ENCODE measurements at places on chromosomes 2 and 18.

DNA sequence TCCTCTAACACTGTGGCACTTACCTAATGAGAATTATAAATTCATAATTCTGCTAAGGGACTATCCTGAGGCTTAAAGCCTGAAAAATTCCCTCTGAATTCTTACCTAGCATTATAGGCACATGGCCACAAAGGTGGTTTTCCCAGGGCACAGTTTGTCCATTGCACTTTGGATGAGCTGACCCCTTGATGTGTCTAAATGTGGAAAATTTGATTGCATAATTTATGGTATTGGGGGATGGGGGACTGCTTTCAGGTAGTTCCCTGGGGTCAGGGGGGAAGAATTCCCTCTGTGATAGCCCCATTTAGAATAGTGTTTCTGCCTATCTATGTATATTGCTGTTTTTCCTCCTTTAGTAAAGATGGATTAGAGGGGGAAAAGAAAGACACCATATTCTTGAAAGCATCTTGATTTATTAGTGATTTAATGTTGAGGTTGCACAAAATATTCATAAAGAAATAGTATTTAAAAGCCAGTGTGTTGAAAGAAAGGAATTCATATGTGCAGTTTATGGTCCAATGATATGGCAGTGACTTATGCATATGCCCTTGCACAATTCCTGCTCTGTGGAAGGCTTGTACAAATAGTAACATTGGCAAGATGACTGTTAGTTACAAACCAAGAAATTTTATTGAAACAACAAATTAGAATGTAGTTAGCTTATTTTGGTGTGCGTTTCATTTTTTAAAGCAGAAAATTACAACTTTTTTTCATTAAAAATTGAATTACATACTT, 8.7 kb upstream of the HTR2B start:
- no peak for DNase-seq

DNA sequence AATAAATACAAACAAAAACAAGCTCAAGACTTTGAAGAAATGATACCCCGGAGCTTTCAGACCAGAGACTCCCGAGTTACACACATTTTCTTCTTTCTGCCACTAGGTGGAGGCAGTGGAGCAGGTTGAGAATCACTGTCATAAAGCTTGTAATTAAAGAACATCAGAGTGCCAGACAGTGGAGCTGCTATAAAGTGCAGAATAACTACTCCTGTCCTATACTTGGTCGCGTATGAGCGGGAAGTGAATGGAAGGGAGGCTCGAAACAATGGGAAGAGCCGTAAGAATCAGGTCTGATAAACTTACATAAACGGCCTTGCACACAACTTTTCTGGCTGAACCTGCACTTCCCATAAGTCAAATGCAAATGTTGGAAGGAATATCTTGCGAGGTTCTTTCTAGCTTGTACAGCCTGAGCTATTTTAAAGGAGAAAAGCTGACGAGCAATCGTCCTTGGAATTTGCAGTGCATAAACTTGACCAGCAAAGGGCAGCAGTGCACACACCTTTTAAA, 189.0 kb downstream of the RPIA start:
- peak; percentile 8 for DNase-seq

- DNase-seq: peak; percentile 28
These were observed 158.4 kb downstream of the BCL2 start for GRCh38 chr18:63161032-63161760.

GRCh38 chr2:88196490-88197087, 26.4 kb downstream of the THNSL2 start:
- DNase-seq: no peak

- no peak for DNase-seq
These were observed 1.8 kb upstream of the SF3B6 start for GRCh38 chr2:24077879-24078278.

DNA sequence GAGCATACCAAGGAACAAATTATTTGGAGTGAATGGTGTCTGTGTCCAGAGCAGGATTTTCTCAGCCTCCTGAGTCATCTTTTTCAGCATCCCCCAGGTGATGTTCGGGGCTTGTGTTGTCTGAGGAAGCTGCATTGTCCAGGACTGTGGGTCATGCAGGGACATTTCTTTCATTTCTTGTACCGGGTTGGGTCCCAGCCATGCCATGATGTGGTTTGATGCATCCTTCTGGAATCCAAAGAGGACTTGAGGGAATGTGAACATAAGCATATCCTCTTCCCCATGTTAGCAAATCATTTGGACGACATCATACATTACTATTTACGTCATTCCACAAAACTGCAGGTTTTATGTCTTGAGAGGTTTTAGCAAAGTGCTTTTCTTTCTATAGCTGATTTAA, 797.8 kb downstream of the CCDC85A start:
- no peak for DNase-seq

- no peak for DNase-seq
These were observed 823 bp upstream of the GORASP2 start for GRCh38 chr2:170928036-170928823.

DNA sequence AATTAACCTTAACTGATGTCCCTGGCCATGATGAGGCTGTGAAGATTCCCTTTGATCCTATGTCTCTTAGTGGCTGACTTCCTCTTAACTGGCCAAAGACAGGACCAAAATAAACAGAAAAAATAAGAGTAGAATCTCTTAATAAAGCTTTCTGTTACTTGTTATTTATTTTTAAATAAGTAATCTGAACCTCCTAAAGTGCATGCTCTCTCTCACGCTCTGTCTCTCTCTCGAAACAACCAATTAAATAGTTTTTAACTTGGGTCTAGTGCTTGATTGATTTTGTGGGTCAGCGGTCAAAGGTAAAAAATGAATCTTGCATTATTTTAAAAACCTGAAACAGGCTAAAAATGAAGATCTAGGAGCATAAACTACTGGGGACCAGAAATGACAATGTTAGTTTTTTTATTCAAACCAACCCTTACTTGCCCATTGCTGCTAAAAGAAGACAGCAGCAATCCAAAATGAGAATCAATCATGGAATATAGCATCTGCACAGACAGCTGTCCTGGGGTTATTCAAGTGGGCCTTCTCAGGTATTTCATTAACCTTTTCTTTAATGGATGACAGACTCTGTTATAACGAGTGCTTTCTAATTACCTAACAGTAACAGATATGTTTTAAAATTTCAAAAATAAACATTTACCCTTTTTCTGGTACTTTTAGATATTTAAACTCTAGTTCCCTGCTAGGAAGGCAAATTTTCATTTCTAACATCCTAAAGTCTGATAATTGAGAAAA, 11.2 kb downstream of the GAREM1 start:
- DNase-seq: no peak

DNA sequence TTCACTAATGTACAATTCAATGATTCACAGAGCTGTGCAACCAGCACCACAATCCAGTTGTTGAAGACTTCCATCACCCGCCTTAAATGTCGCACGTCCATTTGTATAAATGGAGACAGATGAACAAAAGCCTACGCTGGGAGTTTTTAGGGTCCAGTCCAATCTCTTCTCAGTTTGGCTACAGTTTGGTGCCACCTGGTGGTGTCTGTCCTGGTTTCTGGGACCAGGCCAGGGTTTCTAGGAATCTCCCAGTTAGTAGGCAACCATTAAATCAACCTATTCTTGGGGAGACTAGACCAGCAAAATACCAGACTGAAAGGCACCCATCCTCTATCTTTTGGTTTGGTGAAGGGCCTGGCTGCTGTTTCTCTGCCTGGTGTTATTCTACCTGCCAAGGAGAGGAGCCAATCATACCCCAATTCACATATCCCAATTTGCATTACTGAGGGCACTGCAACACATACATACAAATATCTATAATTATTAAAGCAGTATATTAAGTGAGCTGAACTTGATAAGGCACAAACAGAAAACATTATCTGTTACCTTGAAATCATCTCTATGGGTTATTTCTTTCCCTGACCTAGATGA, 3.2 kb upstream of the DDX1 start:
- DNase-seq: no peak

- no peak for DNase-seq
These were observed 20.4 kb downstream of the MROH2A start for GRCh38 chr2:233798335-233799086.

DNA sequence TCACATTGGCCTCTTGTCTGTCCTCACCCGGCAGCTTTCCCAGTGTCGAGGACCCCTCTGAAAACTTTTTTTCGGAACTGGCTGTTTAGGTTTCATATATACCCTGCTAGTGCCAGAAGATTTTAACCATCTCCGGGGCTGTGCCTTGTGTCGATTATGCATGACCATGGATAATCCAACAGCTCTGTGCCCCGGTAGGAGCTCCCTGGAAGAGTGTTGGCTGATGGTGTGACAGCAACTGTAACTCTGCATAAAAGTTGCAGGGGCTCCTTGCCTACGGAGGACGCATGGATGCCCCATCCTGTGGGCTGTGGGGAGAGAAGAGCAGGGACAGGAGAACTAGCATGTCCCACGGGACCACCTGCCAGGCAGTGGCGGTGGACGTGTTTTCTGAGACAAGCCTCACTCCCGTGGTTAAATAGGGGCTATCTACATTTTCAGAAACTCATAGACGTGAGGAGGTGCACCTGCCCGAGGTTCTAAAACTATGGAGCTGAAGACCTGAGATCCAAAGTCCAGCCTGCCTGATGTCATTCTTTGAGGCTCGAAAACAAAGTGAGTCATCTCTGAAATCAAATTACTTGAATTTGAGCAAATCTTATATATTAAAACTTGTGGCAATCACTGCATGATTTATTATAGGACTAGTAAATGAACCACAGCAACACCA, 437.2 kb upstream of the HS6ST1 start:
- DNase-seq: no peak

DNA sequence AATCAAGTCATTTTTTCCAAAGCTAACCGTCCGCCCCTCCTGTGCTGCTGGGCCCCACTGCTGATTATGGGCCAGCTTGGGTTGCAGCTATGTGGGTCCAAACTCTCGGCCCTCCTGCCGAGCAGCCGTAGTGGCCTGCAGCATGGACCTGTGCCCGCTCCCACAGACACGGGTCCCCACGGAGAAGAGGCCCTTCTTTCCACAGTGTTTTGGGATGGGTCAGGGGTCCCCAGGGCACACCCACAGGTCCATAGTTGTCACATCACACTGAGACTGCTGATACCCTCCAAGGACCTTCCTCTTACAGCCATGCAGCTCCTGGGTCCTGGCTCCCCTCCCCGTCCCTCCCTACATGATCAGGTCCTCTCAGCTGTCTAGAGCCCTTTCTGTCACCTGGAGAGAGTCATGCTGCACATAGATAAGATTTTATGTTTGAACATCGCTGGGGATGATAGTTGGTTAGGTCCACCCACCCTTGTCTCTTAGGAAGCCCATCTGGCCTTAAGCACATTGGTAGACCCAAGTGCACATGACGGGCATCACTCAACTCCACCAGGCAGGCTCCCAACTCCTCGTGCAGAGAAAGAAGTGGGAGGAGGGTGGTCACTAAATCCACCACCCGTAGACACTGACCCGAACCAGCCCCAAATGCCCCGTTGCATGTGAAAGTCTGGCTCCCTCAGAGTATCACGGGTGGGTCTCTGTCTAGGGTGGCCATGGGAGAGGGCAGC, 17.5 kb downstream of the GPR55 start:
- no peak for DNase-seq

DNA sequence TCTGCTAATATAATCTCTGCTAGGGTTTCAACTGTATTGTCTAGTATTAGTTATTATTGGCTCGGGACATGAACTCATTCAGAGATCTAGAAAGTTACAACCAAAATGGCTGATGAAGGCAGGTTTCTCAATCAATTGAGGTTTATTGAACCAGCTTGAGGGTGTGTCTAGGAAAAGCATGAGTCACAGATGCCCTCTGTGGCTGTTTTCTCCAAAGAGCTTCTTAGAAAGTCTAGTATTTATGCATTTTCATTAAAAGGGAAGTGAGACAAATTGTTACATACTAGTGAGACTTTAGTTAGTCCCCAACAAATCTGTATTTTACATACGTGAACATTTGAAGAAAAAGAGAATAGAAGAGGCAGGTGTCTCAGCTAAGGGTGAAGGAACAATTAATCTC, 23.0 kb upstream of the RTTN start:
- no peak for DNase-seq

DNA sequence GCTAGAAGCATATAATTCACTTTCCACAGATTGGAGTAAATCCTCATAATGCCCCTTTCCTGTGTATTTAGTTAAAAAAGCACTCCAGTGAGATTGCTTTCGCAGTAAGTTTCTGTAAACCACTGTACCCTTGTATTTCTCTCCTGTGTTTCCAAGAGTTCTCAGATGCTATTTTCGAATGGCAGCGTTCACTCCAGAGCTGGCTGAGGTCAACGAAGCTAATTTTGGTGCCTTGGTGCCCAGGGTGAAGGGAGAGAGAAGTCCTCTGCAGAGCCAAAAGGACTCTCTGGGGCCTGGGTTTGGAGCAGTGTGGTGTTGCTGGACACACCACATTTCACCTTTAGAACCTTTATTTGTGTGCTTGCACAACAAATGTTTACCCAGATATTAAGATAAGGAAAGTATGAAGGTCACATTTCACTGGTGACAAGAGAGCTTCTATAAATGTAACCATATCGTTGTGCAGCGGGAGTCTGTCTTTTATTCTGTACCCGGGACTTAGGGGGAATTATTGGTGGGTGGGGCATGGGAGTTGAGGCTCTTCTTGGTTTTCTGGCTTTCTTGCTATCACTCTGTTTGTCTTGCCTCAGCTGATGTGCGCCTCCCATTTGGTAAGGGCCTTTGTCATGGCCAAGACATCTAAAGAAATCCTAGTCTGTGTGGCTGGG, 9.9 kb downstream of the EPAS1 start:
- no peak for DNase-seq

GRCh38 chr2:423479-423878, 135.6 kb upstream of the ALKAL2 start:
- DNase-seq: no peak

- DNase-seq: no peak
These were observed 150.6 kb downstream of the AGPS start for GRCh38 chr2:177543007-177543760.

DNA sequence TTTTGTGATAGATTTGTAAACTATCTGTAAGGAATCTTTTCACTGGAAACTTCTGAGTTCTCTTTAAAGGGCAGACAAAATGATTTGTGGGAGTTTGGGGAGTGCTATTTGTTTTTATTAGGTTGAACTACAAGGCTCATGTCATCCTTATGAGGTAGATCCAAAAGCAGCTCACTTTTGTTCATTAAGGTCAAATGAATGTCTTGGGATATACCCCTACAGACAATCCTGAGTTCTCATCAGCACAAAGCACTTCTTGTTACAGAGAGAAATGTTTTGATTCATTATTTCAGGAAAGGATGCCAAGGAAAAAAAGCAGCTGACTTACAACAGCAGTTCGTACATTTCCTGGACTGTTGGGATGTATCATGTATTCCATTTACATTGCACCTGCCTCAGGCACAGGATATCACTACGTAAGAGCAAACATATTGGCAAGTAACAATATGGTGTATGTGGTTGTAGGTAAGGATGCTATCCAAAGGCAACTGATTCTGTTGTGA, 68.9 kb downstream of the DCC start:
- DNase-seq: no peak

- DNase-seq: no peak
These were observed 61.9 kb downstream of the RDH14 start for GRCh38 chr2:18498531-18498930.

DNA sequence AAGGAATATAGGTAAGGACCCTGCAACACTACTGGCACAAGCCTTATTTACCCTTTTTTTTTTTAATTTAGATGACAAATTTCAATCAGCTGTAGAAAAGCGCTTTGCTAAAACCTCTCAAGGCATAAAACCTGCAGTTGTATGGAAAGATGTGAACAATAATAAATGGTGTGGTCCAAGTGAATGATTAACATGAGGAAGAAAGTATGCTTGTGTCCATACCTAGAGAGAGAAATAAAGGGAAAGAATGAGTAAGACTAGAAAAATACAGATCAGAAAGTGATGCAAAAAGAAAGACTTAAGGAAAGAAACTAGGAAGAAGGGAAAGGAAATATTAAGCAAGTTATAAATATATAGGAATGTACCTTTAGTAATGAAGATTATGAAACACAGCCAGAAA, 119.2 kb upstream of the SCN7A start:
- no peak for DNase-seq

- DNase-seq: no peak
These were observed 116.3 kb downstream of the GALNT1 start for GRCh38 chr18:35697869-35698268.

Measured in stimulated activated CD8-positive, alpha-beta memory T cell treated with anti-CD3 and anti-CD28 coated beads, Interleukin-12 subunit alpha, Interleukin-12 subunit beta, amount 100 ng/mL, for 1 hour (primary cell).